ENCODE measurements at places on chromosomes 3 and 15.
A peak's percentile ranks its signal among the peaks of the same experiment; 100 is the strongest.

DNA sequence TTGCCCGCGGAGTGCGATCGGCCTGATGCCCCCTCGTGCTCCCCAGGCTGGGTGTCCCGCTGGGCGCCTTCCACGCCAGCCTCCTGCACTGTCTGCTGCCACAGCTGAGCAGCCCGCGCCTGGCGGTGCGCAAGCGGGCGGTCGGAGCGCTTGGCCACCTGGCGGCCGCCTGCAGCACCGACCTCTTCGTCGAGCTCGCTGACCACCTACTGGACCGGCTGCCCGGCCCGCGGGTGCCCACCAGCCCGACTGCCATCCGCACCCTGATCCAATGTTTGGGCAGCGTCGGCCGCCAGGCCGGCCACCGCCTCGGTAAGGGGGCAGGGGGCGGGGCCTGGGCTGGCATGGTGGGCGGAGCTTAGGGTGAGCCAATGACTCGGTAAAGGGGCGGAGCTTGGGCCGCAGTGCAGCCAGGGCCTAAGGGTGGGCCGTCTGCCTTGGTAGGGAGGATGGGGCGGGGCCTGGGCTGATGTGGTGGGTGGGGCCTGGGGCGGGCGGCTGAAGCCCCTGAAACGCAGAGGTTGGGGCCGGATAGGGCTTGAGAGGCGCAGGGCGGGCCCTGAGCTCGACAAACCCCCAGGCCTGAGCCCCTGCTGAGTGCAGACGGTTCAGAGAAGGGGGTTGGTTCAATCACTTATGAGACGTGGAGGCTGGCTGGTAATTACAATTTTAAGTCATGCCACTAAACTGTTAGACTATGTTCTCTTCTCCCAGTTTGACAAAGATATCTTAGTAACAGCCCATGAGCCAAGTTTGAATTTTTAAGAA, 13.7 kb downstream of the CAND2 start:
- DNase-seq = peak; percentile 88

GRCh38 chr3:77240072-77240650, 200.3 kb downstream of the ROBO2 start:
- no peak for DNase-seq

DNA sequence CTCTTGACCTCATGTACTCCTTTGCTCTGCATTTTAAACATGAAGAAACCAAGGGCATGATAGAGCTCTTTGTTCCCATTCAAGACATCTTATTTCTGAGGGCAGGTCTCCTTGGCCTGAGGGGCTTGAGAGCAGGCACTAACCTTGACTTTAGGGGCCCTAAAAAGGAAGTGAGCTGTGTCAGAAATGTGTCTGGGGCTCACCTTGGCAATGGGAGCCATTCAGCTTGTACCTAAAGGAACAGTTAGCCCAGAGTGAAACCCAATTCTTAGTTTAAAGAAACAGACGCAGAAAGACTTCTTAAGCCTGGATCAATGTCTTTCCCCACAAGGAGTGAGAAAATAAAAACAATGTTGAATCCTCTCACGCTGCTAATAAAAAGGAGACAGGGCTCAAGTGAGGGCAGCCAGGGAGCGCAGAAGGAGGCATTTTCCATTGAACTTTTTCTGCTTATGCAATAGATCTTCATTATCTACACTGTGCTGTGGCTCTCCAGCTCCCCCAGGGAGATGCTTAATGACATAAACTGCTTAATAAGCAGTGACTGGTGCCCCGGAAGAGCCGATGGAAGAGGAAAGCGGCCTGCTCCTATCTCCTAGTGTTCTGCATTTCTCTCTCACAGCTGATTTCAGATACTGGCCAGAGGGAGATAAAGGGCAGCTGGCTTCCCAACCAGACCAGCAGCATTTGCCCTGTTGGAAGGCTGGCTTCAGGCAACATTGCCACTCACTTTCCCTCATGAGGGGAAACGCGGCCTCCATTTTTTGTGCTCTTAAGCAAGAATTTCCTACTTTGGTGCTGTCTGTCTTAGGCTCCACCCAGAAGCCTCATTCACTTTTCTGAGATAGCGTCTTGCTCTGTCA, 152.0 kb downstream of the OPA1 start:
- DNase-seq = no peak

- DNase-seq = no peak
These were observed 4.2 kb downstream of the AMOTL2 start for GRCh38 chr3:134369861-134370596.

GRCh38 chr3:99663977-99664376, 25.6 kb downstream of the COL8A1 start:
- no peak for DNase-seq

- DNase-seq = no peak
These were observed 60.9 kb downstream of the UMPS start for GRCh38 chr3:124791142-124791541.

- DNase-seq = no peak
These were observed 7.1 kb upstream of the FSIP1 start for GRCh38 chr15:39789736-39790135.

GRCh38 chr3:56101576-56101975, 366.7 kb downstream of the ERC2 start:
- DNase-seq = no peak

- DNase-seq = no peak
These were observed 12.9 kb downstream of the C15orf62 start for GRCh38 chr15:40782609-40783227.

- no peak for DNase-seq
These were observed 62.4 kb downstream of the ADAMTS9 start for GRCh38 chr3:64625381-64625780.

DNA sequence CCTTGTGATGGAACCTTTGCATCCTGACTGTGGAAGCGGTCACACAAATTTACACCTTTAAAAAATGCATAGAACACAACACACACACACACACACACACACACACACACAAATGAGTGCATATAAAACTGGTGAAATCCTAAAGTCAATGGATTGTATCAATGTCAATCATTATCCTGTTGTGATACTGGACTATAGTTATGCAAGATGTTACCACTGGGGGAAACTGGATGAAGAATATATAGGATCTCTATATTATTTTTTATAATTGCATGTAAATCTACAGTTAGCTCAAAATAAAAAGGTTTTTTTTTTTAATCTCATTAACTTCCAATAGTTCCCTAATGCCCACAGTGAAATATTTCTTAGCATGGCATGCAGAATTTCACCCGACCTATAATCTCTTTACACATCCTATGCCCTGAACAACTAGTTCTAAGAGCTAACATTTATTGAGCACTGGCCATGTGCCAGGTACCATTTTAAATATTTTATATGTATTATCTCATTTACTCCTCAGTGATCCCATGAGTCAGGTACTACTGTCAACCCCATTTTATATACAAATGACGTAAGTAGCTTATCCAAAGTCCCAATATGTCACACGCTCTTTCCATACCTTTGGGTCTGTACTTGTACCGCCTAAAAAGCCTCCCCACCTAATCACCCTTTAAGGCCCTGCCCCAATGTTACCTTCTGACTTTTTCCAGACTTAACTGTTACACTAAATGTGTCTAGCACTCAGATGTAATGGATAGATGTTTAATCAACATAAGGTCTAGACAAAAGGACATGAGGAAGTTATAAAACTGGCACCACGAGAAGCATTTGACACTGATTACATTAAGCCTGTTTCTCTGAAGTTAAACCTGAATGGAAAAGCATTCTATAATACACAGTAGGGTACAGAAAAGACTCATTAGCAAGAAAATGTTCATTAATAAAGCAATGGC, 5.5 kb downstream of the ABCC5 start:
- DNase-seq = no peak

GRCh38 chr3:187227658-187228258, 30.5 kb downstream of the RTP1 start:
- DNase-seq = no peak

DNA sequence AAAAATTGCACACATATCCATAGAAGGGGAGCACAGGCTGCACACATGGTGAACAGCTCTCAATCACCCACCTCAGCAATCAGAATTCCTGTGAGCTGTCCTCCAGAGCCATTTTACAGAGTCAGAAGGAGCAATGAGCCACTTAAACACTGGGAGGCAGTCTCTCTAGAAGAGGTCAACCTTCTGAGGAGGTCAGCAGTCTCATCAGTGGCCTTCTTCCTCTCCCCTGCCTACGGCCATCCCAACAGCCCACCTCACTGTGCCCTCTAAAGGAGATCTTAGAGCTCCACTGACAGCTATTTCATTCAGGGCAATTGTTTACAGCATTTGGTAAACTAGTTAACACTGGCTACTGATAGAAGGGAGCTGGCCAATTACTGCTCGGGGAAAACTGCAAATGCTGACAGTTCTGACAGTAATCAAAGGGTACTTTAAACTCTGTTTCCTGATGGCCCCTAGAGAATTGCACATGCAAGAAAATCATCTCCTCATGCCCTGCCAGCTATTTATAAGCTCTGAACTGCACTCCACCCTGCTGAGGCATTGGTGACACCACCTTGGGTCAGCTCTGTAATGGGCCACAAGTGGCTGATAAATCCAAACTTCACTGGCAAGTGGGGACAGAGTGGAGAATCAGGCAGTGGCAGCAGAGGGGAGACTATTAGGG, 42.1 kb upstream of the TSPAN3 start:
- DNase-seq = no peak

DNA sequence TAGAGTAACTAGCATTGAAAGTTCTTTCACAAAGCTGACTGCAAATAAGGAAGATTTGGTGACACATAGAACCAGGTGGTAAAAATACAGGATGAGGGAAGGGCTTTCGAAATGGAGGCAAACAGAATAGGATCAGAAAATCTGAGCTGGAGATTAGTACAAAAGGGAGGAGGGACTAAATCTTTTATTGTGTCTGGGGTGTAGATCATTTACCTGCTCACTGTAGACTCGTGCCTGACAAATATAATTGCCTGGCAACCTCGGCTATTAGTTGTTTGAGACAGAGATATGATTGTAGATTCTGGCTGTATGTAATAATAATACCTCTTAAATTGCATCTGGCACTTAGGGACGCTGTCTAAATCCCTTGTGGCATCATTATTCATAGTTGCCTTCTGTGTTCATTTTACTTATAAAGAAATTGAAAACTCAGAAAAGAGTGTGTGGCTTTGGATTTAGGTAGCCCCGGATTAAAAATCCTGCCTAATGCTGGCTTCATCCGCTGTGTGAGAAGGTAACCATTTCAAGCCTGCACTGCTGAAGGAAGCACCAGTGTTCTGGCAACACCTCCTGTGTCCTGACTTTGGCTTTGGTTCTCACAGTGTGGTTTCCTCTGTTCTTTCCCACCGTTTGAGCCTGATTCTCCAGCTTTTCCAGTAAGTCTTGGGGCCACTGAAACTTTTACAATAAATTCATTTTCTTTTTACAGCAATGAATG, 25.0 kb upstream of the GPR160 start:
- no peak for DNase-seq

- DNase-seq = no peak
These were observed 200.4 kb downstream of the WNT5A start for GRCh38 chr3:55286693-55287092.

GRCh38 chr3:189410522-189410921, 220.7 kb upstream of the TP63 start:
- no peak for DNase-seq

- no peak for DNase-seq
These were observed 63.8 kb downstream of the IGSF11 start for GRCh38 chr3:118970819-118971218.

DNA sequence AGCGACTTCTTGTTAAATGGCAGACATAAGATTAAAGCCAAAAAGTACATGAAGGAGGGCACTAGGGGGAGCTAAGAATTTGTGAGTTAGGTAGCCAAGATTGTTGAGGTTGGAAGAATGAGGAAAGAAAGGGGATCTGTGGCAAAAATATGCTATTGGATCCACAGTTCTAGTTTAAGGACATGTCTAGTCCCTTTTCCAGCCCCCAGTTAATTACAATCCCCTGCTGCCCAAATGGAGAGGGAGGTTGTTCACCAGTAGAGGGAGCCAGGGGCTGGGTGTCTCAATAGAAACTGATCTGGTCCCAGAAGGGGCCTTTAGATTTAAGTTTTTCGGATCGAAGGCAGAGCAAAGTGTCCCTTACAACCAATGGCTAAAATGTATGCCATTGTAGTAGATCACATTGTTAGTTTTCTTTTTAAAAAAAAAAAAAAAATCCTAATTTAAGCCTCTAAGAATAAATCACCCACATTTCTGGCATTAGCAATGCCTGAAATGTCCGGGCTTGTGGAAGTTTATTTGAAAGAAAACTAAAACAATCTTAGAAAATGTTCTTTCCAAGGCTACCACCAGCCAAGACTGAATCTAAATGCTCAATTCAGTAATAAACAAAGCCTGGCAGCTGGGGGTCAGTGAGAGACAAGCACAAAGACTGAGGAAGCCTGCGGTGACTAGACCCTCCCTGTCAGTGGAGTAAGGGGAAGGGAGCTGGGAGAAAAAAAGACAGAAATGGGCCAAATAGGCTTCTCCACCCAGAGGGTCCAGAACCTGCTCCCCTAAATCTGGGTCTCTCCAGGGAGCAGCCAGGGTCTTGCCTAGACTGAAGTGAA, 7.1 kb downstream of the COL8A1 start:
- DNase-seq = no peak

- no peak for DNase-seq
These were observed 35.3 kb upstream of the FSIP1 start for GRCh38 chr15:39817892-39818291.

DNA sequence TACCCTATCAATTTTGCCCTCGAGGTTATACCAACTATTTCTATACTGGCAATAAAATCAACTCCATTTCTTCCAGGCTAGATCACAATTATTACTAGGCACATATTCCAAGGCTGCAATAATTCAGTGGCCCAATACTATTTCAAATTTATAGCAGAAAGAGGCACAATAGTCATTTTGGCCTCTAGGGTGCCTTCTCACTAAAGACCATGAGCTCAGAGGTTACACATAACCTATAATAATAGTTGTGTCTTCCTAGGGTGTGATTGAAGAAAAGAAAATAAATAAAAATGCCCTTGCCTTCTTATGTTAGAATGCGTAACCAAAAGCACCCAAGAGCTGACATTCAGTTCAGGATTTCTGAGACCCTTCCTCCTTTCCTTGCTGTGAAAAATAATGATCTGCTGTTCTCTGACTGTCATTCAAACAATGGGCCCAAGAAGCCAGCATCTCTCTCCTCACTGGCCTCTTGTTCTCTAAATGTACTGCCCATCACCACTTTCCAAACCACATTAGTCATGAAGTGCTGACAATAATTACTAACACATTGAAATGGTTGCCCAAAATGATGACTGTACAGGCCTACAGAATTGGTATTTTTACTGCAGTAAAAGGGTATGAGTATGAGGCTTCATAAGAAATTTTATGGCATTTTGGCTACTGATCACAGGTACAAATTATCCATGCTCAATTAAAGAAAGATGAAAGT, 244.8 kb downstream of the LRRN1 start:
- DNase-seq = no peak

- no peak for DNase-seq
These were observed 16.3 kb downstream of the SNAPC5 start for GRCh38 chr15:66481107-66481856.

- DNase-seq = no peak
These were observed 87.3 kb upstream of the PROK2 start for GRCh38 chr3:71872256-71872655.

All from cerebellar nuclear complex (tissue), 1 donor.